ENCODE measurements at places on chromosomes 6 and 20.
A peak's percentile ranks its signal among the peaks of the same experiment; 100 is the strongest.

GRCh38 chr6:3453413-3454272 lies 3.2 kb downstream of the SLC22A23 start:
- DNase-seq, result no peak

DNA sequence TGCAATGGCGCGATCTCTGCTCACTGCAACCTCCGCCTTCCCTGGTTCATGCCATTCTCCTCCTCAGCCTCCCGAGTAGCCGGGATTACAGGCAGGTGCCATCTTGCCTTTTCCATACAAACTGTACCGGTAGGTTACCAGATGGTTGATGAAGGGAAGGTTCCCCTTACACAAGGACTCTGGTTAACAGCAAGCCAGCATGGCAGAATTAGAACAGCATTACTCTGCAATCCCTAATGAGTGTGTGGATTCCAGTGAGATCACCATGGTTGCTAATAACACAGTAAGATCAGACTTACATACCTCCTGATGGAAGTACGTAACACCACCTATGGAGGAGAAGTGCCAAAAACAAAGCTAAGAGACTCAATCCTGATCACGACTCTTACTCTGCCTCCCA lies 51.7 kb downstream of the TTI1 start:
- no peak for DNase-seq

GRCh38 chr20:2603816-2604505 lies 48.5 kb upstream of the NOP56 start:
- peak; percentile 89 for DNase-seq

DNA sequence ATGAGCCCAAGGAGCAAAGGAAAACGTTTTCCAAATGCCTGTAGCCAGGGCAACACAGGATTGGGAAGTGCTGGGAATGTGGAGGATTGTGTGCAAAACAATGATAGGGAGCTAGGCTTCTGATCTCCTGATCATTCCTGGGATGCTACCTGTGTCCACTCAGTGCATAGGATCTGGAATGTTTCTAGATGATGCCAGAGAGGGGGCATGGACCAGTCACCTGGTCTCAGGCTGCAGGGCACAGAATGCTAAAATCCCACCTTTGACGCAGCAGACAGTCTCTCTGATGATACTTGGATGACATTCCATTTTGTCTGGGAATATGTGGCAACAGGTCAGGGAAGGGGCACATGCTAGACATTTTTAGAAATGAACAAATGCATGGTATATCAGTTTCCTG lies 128.9 kb downstream of the CLIC5 start:
- no peak for DNase-seq

DNA sequence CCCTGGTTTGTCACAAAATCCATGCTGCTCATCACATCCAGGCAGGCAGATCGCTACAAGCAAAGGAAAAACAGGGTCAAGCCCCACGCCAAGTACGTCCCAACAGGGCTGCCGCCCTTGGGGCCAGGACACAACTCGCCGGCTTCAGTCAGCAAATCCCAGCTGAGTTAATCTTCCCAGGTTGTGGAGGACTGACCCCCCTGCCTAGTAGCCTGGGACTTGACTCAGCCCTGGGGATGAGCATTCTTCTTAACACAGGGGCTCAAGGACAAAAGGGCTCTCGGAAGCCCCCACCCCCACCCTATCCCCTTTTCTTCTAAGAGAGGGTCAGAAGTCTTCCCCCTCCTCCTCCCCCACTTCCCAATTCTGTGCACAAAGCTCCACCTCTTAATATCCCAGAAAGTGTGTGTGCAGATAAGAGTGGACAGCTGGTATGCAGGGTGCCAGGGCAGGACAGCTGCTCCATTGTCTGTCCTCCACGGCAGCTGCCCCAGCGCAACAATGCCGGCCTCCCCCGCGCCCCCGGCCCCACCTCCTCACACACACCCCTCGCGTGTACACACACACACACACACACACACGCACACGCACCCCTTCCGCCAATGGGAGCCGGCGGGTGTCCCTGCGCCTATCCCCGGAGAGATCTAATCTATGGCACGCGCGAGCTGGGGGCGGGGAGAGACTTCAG lies 4.5 kb downstream of the DLL1 start:
- no peak for DNase-seq

GRCh38 chr6:85866370-85866730 lies 223.7 kb upstream of the SYNCRIP start:
- no peak for DNase-seq

GRCh38 chr6:17097982-17098381 lies 3.9 kb upstream of the STMND1 start:
- no peak for DNase-seq

DNA sequence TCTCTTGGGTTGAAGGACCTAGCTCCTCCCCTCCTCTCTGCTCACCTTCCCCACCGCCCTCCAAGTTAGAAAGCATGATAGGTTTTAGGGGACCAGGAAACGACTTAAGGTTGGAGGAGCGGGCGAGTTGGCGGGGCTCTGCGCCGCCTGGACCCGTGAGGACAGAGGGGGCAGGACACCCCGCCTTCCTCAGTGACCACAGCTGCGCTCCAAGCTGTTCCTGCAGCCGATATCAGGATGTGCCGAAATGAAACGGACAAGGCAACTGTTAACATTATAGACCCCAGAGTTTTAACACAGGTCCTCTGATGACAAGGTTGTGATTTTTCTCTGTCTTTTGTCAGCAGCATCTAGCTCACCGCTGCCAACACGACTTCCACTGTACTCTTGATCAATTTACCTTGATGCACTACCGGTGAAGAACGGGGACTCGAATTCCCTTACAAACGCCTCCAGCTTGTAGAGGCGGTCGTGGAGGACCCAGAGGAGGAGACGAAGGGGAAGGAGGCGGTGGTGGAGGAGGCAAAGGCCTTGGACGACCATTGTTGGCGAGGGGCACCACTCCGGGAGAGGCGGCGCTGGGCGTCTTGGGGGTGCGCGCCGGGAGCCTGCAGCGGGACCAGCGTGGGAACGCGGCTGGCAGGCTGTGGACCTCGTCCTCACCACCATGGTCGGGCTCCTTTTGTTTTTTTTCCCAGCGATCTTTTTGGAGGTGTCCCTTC lies at the start of gene GRM1:
GRM1 (plus strand) TSS at position 212 of the 722 bp plus-strand sequence; CDS start at position 668, 456 bp downstream.
- no peak for DNase-seq

DNA sequence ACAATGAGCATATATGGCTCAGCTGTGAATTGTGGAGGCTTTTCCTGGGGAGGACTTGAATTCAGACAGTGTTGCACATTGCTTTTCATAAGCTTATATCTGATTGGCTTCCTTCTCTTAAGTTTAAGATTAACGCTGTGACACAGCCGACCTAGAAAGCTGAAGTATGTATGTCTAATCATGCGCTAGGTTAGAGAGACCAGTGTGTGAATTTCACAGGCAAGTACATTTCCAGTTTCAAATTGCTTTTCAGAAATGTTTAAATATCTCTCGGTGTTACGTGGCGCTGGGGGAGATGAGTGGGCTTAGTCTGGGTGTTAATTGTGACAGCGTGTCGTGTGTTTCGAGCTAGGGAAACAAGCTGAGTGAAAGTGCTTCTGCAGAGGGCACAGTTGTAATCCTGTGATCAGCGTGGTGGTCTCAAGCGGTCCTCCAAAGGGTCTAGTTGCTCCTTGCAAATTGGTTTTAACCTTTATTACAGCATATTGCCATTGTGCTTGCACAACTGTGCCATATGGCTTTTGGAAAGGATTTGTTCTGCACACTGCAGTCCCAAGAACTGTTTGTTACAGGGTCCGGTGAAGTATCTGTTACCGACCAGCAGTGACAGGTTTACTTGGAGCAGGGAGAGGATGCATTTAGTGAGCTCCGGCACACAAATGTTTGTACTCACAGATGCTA lies 166.6 kb downstream of the SASH1 start:
- no peak for DNase-seq

DNA sequence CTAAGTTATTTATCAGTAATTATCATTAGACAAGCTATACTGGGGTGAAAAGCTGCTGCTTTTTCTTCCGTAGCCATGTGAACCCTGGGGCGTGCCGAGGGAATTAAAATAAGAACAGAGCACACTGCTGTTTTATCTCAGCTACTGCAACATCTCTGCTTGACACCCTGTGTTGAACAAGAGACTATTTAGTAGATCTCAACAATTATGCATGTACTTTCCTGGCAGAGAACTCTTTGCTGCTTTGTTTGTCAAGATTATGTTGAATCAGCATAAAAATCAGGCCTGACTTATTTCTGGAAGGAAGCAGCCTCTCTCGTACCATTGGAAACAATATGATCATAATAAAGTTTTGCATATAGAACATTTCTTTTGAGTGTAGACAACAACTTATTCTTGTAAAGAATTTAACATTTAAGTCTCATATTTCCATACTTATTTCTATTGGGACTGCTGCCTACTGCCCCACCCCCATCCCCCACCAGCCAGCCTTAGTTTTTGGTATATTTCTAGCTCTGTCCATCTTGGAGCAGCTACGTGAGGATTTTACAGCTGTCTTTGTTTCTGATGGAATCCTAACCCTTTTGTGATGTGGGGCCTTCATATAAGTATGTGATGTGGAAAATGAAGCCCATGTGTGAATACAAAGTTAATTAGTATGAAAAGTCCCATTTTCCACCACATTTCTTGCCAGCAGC lies 1011.4 kb downstream of the KIF16B start:
- peak; percentile 10 for DNase-seq

DNA sequence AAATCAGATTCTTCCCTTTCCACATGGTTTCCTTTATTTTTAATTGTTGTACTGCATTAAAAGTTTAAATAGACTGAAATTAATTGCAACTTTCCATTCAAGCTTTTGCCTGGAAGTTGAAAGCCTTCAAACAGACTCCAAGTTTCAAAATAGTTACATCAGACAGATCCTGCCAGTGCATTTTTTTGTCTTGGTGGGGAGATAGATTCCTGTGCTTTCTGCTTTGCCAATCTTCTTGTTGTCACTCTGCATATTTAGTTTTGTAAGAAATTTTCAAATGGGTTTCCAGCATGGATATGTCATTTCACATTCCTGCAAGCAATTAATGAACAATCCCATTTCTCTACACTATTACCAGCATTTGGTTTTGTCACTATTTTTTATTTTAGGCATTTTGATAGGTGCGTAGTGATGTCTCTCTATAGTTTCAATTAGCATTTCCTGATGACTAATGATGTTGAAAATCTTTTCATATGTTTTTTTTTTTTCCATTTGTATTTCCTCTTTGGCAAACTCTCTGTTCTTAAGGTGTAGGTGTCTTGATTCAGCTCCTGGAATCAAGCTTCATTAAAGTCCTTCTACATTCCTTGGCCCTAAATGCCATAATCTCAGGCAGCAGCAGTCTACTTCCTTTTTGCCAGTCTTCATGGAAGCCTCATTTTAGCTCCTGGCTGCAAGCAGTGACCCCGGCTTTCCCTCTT lies 40.5 kb downstream of the SCP2D1 start:
- no peak for DNase-seq

- no peak for DNase-seq
Observed at GRCh38 chr6:158290659-158291058, 21.6 kb upstream of the TULP4 start.

GRCh38 chr6:32140420-32141046 lies 10.4 kb upstream of the FKBPL start:
- DNase-seq, result no peak

DNA sequence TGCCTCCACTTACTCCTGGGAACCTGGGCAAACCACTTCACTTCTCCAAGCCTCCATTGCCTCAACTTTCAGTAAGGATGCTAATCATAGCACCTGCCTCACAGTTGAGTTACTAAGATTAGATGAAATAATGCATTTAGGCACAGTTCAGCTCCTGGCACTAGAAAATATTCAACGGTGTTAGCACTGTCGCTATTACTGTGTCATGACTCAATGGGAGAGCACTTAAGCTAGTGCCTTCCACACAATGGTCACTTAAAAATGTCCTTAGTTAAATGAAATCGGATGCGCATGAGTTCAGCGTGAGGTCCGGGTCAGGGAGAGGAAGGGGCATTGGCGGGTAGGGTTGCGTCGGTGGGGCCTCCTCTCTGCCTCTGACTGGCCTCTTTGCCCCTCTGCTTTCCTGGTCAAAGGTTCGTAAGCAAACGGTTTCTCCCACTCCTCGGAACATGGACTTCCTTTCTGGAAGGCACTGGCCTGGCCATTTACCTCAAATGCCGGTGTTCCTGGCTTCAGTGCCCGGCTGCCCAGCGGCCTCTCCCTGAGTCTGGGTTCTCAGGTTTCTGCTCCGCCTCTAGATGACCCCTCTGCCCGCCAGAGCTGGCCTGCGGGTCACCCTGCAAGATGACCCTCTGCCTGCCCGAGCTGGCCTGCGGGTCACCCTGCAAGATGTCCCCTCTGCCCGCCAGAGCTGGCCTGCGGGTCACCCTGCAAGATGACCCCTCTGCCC lies 123.8 kb upstream of the QKI start:
- DNase-seq, result no peak

DNA sequence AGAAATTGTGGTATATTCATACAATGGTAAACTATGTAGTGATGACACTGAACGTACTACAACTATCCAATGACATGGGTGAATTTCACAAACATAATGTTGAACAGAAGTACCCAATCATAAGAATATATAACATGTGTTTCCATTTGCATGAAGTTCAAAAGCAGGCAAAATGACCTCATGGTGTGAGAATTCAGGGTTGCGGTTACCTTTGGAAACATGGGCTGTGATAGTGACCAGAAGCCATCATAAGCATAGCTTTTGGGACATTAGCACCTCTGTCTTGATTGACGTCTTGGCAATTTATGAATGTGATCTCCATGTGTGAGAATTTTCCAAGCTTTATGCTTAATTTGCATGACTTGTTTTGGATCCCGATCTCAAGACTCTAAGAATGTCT lies 500.1 kb upstream of the JAG1 start:
- no peak for DNase-seq

GRCh38 chr20:40986774-40987173 lies 41.8 kb upstream of the TOP1 start:
- no peak for DNase-seq

- no peak for DNase-seq
Observed at GRCh38 chr6:133358574-133359150, 117.5 kb downstream of the EYA4 start.

DNA sequence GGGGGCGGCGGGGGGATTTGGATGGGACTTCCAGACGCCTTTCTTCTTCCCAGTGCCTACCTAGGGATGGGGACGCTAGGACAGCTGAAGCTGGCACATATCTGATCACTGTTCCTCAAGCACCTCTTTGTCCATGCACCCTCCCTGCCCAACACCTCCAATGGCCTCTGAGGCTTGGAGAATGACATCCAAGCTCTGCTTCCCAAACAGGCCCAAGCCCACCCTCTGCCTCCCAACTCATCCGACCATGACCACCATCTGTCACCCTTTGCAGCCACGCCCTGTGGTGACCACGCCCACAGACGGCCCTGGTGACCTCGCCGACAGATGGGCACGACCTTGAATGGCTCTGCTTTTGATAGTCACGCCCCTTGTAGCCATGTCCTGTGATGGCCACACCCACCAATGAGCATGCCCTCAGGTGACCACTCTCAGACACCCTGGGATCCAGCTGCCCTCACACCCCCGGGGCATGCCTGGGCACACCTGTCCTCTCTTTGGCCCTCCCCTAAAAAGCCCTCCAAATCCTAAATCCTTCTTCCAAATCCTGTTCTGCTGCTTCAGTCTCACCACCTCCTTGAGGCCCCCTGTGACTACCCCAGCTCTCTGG lies 51.0 kb downstream of the SSR1 start:
- no peak for DNase-seq

Data from SK-N-DZ (cell line).